ENCODE measurements at places on chromosomes 3 and 15.

DNA sequence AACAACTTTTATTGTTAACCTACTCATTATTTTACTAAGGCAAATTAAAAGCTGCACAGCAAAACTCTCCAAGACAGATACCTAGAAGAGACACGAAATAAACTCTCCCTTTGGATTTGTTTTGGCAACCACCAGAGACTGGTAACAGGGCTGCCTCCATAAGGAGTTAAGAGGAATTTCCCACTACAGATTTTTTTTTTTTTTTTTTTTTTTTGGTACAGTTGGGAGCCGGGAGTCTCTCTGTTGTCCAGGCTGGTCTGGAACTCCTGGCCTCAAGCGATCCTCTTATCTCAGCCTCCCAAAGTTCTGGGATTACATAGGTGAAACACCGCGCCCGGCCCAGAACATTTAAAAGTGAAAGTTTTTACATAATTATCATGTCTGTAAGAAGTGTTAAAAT is 73.6 kb upstream of the VGLL4 start:
- DNase-seq = no peak

DNA sequence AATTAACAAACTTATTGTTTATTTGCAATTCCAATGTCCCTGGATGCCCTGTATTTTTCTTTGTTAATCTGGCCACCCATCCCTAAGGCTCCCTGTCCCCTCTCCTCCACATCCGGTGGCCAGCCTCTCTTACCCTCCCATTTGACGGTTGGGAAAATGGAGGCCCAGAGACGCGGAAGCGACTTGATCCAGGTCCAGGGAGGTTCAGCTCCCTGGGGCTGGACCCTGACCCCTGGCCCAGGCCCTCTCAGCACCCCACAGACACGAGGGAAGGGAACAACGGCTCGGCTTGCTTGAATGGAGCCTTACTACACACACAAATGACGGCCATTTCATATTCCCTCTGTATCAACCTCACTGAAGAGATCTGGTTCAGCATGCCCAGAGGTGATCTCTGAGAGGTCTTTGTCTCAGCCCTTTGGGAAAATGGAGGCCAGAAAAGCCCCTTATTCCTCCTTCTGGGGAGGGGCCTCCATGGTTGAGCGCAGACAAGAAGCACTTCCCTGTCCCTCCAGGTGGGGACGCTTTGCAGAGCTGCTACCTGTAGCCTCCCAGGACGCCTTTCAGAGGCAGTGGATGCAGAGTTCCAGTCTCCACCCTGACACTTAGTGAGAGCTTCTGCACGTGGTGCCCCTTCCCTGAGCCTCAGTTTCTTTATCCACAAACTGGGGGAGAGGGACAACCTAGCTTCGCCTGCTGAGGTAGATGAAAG is 82.1 kb downstream of the ATP2B2 start:
- no peak for DNase-seq

- no peak for DNase-seq
These were observed 6.2 kb upstream of the LXN start for GRCh38 chr3:158678687-158679086.

GRCh38 chr15:80343554-80343992 is 60.6 kb upstream of the ARNT2 start:
- DNase-seq = no peak

DNA sequence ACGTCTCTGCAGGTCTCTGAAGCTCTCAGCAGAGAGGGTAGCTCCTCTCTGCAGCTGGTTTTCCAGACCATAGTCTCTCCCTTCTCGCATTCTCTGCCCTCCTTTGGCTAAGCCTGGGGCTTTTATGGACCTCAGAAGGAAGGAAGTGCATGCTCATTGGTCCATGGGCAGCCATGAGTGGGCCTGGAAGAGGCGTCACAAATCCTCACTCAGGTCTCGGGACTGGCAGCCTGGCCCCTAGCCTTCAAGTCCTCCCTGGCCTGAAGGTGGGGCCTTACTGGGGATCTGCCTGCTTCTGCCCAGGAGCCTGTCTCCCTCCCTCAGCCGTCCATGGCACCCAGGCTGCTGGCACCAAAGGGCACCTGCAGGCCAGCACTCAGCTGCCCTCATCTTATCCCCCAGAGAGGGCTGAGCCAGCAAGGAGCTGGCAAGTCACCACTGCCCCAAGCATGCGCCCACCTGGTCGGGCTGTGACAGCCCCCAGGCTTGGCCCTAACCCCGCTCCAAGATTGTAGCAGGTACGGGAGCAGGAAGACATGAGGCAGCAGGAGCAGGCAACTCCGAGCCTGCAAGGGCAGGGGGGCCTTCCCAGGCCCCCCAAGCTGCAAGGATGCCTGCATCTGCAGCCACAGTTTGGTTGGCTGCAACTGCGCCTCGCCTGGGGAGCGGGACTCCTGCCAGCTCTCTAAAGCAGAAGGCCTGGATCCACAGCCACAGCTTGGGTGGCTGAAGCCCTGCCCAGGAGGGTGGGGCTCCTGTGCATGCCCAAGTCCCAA is 37.4 kb downstream of the GHSR start:
- DNase-seq = no peak

DNA sequence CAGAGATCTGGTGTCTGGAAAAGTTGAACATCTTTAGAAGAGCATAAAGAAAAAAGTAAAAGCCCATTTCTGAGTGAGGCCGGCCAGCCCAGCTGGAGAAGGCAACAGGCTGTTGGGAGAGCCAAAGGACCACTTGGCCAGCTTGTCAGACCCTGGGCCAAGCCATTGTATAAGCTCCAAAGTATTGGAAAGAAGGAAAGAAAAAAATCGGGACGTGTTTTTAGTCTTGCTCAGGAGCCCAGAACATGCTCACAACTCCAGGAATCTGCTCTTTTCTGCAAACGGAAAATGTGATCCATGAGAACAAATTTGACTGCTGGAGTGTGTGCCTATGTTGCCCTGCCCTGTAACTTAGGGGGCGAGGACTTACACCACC is 10.4 kb upstream of the CLPX start:
- no peak for DNase-seq

DNA sequence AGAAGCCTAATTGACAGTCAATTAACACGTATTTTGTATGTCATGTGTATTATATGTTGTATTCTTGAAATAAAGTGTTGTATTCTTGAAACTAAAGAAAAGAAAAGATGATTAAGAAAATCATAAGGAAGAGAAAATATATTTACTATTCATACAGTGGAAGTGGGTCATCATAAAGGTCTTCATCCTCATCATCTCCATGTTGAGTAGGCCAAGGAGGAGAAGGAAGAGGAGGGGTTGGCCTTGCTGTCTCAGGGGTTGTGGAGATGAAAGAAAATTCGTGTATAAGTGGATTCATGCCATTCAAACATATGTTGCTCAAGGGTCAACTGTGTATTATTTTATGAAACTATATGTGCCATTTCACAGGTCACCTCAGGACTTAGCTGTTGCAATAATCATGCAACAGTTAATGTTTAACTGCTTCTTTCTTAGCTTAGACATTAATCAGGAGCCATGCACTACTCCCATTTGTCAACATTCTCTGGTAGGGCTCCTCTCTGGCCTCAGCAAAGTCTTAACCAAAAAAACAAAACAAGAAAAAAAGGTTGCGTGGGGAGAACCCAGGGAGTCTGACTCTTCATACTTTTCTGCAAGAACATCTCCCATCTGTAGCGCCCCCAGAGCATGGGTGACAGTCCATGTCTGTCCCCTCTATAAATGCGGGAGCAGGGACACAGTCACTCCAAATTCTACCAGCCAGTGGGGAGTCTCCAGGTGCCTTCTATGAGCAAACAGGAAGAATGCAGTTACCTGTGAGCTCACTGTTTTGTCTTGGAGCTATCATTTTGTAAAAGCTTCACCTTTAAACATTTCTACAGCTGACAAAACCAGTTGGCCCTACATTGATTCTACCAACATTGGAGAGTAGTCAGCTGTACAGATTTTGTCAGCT is 19.9 kb upstream of the LRRC2 start:
- DNase-seq = no peak

GRCh38 chr3:71251156-71251775 is 332.3 kb downstream of the FOXP1 start:
- no peak for DNase-seq

DNA sequence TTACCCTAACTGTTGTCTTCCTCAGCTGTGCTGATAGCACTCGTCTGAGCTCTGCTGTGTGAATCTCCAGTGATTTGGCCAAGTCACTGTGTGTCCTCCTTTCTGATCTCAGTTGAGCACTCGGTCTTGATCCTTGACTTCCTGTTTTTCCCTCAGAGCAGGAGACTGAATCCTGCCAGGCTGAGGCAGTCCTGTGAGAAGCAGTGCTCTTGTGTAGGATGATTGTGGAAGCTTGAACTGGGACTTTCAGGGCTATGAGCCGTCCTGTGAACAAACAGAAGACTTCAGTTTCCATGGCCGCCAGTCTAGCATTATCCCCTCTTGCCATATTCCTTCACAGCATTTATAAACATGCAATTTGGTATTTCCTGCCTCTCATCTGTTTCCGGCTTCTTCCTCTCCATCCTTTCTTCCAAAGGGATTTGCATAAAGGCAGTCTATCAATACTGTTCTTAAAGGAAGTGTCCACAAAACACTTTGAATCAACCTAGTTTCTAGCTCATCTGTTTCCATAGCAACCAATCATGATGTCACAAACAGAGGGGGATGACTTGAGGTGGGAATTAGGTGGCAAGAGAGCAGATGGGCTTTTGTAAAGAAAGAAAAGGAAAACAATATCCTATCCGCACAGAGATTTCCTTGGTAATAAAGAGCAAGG is 237.2 kb downstream of the AGBL1 start:
- DNase-seq = no peak

DNA sequence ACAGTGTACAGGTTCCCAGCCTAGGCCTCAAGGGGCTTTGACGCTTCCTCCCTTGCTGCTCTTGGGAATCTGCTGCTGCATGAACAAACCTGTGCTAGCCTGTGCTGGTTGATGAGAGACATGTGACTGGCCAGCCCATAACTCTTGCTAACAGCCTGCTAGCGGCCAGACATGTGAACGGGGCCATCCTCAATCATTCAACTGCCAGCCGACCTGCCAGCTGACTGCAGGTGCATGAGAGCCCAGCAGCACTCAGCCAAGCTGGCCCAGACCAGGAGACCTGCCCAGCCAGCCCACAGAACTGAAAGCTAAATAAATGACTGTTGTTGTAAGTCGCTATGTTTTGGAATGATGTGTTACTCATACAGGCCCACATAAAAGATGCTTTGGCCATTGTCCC is 82.4 kb upstream of the DLG1 start:
- no peak for DNase-seq

- no peak for DNase-seq
These were observed 28.1 kb downstream of the TEX9 start for GRCh38 chr15:56393277-56393676.

- DNase-seq = no peak
These were observed 3.0 kb upstream of the HDGFL3 start for GRCh38 chr15:83210619-83211018.

- DNase-seq = no peak
These were observed 60.7 kb downstream of the IMPG2 start for GRCh38 chr3:101259485-101260341.
